Foreskin keratinocyte (primary cell): ENCODE measurements at places on chromosomes 1 and 21.
A peak's percentile ranks its signal among the peaks of the same experiment; 100 is the strongest.

DNA sequence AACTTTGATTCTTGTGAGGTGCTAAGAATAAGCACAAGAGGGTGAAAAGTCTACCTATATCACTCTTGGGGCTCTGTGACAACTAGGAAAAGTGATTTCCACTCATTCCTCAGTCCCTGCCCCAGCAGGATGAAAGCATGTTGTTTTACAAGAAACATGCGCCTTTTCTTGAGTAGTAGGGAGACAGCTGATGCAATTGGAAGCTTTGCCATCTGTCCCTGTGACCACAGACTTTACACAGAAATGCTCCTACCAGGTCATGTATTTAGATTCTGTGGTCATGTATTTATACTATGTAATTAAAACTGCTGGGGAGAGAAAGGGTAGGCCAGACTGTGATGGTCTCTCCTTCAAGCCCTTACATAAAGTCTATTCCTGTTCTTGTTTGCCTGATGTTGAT is 445.5 kb downstream of the PTPRC start:
- no peak for DNase-seq

- DNase-seq = no peak
Observed at GRCh38 chr21:15144026-15144425, 79.2 kb upstream of the NRIP1 start.

DNA sequence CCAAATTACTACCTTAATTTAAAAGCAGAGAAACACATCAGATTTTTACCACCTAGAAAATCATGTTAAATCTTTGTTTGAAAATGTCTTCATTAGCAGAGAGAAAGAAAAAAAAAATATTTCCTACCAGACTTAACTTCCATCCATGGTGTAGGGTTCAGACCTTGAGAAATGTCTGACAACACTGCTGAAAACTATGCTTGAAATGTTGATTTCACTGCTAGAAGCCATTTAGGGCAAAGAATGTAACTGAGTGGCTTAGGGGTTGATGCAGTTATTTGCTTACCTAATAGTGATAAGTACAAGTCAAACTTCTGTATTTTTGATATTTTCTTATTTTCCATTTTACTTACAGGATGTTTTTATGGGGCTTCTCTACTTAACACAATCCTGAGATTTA is 495.6 kb upstream of the NEGR1 start:
- no peak for DNase-seq

- no peak for DNase-seq
Observed at GRCh38 chr1:119720866-119721440, 9.2 kb downstream of the PHGDH start.

- DNase-seq = no peak
Observed at GRCh38 chr1:16252912-16253311, 15.9 kb upstream of the CPLANE2 start.

DNA sequence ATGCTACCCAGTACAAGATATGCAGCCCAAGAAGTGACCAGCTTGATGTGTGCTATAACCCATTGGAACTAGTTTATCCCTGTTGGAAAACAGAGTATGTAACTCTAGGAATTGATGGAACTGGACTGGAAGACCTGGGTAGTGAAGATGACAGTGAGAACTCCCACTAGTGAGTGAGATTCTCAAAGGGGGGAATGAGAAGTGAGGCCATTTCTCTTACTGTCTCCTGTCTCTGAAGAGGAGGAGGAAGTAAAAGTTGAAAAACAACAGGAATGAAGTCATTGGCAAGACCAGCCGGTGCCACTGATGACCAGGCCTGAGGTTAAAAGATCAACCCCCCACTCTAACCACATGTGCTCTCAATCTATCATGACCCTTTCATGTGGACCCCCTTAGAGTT is 20.9 kb downstream of the PLA2G2F start:
- DNase-seq = peak; percentile 39

GRCh38 chr1:220879076-220879508 is at the start of gene HLX:
HLX (plus strand) TSS chr1:220879443; CDS start chr1:220879858, 415 bp downstream.
- DNase-seq = no peak

GRCh38 chr21:17650292-17650691 is 37.6 kb upstream of the BTG3 start:
- DNase-seq = no peak
